ENCODE measurements at places on chromosomes 16 and 17.

DNA sequence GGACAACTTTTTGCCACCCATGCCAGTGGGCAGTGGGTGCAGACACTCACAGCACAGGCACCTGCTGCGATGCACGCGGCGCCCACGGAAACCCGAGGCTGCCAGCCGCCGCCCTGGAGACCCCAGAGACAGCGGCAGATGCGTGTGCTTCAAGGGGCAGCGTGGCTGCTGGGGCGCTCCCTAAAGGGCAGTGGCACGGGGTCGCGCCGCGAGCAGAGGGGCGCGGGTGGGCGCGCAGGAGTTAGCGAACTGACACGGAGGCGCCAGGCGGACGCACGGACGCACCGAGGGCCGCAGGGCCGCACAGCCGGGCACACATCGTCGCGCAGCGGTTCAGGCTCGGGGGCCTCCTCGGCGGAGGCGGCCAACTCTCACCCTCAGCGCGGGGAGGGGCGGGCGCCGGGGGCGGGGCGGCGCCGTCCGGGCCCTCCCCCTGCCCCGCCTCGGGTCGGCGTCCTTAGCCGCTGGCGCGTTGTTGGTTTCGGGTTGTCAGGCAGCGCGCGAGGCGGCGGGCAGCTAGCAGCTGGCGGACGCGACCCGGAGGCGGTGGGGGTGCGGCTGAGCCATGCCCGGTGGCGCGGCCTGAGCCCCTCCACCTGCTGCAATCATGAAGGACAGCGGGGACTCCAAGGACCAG, at the start of gene KIF19:
Gene KIF19, plus strand, starts transcription at position 484 of the 637 bp plus-strand sequence. Its CDS starts 124 bp downstream, at position 608.
- DNase-seq = no peak

DNA sequence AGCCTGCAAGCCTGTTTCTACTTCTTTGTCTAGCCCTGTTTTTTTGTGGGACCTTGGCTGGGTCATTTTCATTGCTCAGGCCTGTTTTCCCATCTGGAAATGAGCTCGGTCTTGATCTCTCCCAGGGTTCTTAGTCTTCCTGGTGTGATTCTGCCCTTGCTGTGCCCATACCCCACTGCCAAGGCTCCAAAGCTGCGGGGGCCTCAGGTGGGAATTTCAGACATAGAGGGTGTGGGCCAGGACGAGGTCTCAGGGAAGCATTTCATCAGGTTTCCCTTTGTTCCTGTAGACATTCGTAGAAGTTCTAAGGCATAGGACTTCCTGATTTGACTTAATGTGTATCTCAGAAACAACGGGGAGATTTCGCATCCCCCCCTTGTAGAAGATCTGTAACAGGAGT, 5.8 kb downstream of the MPRIP start:
- no peak for DNase-seq

GRCh38 chr16:2147981-2148671, at the start of gene RAB26:
Gene RAB26 (plus strand): TSS chr16:2148625. CDS start chr16:2148784, 159 bp downstream.
- DNase-seq = no peak

DNA sequence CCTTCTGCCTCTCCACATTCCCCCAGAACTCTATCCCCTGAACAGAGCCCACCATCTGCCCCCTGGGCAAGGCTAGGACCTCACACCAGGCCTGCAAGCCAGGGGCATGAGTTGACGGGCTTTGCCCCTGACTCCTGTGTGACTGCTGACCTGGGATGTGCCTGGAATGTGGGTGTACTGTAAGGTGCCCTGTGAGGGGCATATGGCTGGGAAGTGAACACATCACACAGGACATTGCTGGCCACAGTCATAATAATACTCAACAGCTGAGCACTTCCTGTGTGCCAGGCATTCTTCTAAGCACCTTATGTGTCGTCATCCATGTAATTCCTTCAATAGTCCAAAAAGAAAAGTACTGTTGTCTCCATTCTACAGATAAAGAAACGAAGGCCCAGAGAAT, 13.3 kb downstream of the CES4A start:
- DNase-seq = no peak

DNA sequence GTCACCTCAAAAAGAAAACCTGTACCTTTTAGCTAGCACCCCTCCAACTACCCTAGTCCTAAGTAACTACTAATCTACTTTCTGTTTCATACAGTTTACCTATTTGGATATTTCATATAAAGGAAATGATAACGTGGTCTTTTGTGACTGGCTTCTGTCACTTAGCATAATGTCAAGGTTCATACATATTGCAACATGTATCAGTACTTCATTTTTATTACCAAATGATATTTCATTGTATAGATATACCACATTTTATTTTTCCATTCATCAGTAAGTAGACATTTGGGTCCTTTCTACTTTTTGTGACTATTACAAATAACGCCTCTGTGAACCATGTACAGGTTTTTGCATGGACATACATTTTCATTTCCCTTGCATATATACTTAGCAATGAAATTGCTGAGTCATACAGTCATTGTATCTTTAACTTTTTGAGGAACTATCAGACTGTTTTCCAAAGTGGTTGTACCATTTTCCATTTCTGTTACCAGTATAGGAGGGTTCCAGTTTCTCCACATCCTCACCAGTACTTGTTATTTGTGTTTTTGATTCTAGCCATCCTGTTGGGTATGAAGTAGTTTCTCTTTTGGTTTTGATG, 23.7 kb downstream of the MOSMO start:
- DNase-seq = no peak

DNA sequence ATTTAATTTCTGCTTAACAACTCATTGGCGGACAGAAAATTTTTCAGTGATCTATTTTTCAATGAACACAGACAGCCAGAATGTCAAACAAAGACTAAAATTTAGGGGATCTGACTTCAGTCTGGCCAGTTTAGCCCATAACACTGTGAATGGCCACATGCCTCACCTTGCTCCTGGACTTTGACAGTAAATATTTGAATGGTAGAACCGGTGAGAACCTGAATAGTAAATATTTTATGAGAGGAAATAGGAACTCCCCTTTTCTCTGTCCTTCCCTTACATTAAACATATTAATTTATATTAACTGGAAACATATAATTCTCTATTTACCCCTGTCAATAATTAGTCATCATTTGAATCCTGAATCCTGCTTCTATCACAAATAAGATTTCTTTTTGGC, 942.1 kb downstream of the KCNJ2 start:
- no peak for DNase-seq

- no peak for DNase-seq
Measured at GRCh38 chr17:42286411-42287221, 1.7 kb upstream of the STAT5A start.

DNA sequence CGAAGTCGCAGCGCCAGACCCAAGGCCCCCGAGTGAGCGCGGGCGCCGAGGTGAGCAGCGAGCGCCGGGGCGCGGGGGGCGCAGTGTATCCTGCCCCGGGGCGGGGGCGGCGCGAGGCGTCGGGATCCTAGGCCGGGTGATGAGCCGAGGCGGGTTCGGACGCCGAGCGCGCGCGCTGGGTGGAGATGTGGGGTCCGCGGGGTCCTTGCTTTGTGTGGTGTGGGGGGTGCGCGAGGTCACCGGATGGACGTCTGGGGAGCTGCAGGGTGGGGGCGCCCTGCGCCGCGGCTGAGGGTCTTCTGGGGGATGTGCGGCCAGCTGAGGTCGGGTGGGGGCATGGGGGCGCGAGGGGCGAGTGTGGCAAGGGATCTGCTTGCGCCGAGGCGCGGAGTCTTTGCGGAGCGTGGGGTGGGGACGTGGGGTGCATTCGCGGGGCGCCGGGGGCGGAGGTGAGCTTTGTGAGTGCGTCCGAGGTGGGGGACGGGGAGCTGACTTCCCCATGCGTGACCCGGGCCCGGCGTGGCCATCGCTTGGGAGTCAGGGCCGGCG, 560 bp downstream of the RAI1 start:
- no peak for DNase-seq

- no peak for DNase-seq
Measured at GRCh38 chr16:68404736-68405345, 43.5 kb downstream of the SMPD3 start.

DNA sequence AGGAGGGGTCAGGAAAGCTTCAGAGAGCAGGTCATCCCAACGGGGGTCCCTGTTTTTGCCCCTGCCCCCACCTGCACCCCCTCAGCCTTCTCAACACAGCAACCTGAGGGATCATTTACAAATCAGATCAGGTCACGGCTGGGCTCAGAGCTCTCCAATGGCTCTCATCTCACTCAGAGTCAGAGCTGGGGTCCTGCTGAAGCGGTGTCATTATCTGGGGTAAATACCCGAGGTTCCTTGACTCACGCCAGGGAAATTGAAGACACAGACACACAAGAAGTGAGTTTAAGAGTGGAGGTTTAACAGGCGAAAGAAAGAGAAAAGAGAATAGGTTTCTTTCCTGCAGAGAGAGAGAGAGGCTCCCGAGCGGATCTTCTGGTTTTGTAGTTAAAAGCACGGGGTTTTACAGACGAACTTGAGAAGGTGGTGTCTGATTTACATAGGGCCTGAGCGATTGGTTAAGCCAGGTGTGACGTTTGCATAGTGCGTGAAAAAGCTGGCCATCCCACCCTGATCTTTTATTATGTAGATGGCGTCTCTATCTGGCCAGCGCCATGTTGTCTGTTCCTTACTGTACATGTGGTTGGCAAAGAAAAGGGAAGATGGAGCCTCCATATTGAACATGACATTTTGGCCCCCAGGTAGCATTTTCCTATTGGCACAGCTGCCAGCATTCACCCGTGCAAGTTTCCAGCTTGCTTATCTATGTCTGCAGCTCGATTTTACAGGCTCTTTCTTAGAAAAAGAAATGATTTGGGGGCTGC, 51.4 kb downstream of the WSB1 start:
- DNase-seq = no peak

DNA sequence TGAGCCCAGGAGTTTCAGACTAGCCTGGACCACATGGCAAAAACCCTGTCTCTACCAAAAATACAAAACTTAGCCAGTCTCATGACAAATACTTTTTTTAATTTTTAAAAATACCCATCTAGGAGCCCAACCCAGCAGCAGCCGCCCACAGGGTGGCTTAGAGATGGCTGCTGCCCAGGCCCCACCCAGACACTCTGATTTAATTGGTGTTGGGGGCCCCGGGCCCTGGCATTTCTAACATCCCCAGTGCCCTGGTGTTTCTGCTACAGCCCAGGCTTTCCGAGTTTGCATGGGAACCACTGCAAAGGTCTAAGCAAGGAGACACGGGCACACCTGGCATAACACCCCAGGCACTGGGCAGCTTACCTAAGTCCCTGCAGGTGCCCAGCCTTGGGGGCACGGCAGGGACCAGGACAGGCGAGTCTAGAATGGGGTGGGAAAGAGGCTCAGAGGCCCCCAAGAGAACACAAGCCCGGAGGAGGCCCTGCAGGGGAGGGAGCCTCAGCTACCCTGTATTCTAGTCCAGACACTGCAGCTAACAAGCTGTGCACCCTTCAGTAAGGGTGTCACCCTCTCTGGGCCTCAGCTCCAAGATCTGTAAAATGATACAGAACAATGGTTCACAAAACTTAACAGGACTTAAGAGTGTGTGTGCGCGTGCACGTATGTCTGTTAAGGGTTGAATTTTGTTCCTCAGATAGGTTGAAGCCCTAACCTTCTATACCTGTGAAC, 48.8 kb downstream of the RMI2 start:
- no peak for DNase-seq

DNA sequence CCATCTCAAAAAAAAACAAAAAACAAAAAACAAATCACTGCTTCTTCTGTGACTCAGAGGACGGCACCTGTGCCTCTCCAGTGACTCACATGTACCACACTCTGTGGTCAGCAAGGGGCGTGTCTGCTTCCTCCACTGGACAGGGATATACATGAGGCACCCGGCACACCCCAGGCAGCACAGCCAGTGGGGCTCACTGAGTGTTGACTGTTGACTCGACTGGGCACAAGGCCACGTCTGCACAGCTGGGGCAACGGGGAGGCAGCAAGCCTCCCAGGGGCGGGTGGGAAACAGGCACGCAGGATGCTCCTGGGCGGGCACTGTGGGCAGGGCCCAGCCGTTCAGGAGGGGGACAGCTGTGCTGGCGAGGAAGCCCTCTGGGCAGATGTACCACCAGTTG, 64.1 kb downstream of the TIMM22 start:
- no peak for DNase-seq

- no peak for DNase-seq
Measured at GRCh38 chr17:63821804-63822203, 5.4 kb upstream of the PSMC5 start.

- DNase-seq = no peak
Measured at GRCh38 chr16:70573451-70574121, 50.0 kb downstream of the SF3B3 start.

DNA sequence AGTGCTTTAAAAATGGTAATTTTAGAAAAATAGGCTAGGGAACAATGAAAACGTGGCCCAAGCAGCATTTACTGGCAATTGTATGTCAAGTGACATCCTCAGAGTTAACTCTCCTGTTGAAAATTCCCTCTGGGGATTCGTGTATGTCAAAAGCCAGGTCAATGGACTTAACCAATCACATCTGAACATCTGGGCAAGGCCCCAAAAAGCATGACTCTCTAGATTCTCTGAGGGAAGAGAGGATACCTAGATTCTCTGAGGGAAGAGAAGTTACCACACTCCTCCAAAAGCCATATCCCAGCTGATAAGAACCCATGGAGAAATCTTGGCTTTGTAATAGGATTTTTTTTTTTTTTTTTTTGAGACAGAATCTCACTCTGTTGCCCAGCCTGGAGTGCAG, 23.5 kb downstream of the NFE2L1 start:
- DNase-seq = no peak

DNA sequence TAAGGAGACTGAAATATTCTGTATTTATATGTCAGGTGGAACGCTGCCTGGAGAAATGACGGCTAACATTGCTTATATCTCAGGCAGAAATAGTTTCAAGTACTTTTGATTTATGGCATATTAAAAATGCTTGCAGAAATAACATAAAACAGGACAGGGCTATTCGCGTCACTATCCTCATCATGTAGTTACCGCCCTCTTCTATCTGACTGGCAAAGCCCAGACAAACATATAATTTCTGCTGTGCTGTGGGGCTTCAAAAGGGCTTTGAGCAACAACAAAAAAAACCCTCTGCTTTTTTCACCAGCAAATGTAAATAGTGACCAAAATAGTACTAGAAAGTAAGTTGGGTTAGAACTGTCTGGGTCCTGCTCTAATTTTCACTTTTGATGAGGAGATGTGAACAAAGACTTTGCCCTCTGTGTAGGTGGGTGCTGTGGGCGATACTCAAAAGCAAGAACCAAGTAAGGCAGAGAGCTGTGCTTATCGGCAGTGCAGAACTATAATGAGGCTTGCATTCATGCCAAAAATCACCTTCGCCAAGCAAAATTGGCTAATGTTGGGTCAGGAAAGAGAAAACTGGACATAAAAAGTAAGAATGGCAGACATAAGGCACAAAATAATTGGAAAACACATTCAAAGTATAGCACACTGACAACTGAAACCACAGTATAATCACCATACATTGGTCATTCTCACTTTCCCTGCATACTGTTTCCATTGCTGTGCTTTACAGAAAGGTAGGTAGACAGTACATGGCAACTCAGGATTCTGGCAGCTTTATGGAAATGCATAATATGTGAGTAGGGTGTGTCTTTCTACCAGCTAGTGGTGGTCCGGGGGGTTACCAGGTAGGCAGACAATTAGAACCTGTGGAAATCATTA, 151.2 kb upstream of the AXIN2 start:
- no peak for DNase-seq

- no peak for DNase-seq
Measured at GRCh38 chr17:19017804-19018599, 13.4 kb upstream of the FAM83G start.

Measured in stimulated activated CD8-positive, alpha-beta memory T cell treated with anti-CD3 and anti-CD28 coated beads, Interleukin-4, amount 100 ng/mL, for 1 hour (primary cell).